Glutamatergic neuron (in vitro differentiated cells): ENCODE measurements at places on chromosomes 16 and 17. TPM values are rescaled to one million over a fixed set of nuclear protein-coding genes. Genes with fewer than 3 reads are reported as not detected.

DNA sequence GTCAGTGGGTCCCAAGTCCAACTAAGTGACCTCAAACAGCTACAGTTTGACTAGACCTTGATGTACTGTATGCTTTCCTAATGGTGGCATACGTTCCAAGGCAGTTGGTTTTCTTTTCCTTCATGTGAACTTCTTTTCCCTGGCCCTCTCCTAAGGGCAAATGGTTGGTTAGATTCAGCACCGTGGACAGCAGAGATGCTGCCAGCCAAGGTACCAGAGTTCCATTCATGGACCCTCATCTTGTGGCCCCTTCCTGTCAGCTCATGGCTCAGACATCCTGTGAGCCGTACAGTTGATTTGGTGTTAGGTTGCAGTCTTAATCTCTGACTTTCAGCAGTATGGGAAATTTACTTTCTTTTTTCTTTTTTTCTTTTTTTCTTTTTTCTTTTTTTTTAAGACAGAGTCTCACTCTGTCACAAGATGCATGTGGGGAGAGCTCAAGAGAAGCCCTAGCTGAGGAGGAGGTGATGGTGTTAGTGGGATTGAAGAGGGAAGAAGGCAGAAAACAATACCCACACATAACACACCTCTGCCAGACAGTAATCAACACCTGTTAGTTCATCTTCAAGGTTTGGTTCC, 122.4 kb downstream of the USP31 start:
- no peaks in the 10 kb centered on the region for H3K27me3 ChIP-seq
- DNase-seq: no peak
- no peak overlapping the region for H3K4me3 ChIP-seq
- H3K27ac ChIP-seq: peak overlapping the region; percentile 53

DNA sequence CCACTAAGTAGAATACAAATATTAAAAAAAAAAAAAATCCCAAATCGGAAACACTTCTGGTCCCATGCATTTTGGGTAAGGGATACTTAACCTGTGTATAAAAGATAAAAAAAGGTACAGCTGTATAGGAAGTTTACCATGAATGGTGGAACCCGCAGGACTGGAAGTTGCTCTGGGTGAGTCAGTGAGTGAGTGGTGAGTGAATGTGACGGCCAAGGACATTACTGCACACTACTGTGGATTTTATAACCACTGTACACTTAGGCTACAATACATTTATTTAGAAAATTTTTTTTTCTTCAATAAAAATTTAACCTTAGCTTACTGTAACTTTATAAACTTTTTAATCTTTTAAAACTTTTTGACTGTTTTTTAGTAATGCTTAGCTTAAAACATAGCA, 71.3 kb upstream of the BCAR1 start:
- H3K4me1 ChIP-seq: peaks cover 21% of the 10 kb centered on the region
- no peak for DNase-seq
- no peaks in the 10 kb centered on the region for H3K36me3 ChIP-seq
- H3K4me3 ChIP-seq: no peak overlapping the region
- peaks cover under 1% of the 10 kb centered on the region for H3K27me3 ChIP-seq

RAB11FIP4 gene
- 103 TPM for total RNA-seq

DNA sequence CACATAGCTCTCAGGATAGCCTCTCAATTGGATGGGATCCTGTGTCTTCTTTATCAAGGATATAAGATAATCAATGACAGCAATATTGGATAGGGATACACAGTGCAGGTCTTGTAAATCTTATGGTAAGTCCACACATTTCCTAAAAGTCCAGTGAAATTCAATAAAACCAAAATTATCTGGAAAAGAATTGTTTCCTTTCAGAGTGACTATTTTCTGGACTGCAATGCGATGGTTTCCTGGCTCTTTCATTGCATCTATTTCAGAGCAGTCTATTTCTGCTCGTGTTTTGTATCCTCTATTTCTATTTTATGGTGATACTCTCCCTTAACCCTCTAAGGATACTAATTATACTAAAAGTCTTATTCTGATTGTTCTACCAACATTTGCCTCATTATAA, 24.3 kb upstream of the MON1B start:
- H3K27me3 ChIP-seq: peaks cover 2% of the 10 kb centered on the region
- H3K27ac ChIP-seq: no peak overlapping the region
- H3K36me3 ChIP-seq: no peaks in the 10 kb centered on the region
- peaks cover 7% of the 10 kb centered on the region for H3K4me1 ChIP-seq

ZNF205 gene
- total RNA-seq: 31.6 TPM

DNA sequence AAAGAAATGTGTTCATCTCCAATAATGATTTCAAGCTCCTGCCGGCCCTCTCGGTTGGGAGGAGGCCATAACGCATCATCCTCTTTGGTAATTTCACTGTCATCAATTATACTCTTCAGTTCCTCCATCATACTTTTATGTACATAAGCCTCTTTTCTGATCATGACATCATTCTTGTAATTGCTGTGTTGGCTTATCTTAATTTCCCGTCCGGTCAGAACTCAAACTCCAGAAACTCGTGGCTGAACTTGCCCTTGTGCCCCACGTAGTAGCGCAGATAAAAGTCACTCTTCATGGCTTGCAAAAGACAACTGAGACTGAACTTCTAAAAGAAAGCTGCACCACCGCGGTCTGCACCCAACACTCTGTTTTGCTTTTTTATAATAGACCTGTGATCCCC, 13.6 kb downstream of the TMEM220 start:
- DNase-seq: no peak
- H3K4me1 ChIP-seq: no peaks in the 10 kb centered on the region
- no peak overlapping the region for H3K27ac ChIP-seq
- no peak overlapping the region for H3K4me3 ChIP-seq

CLEC3A gene
- not detected for total RNA-seq

GRCh38 chr17:56883616-56884015, 30.2 kb downstream of the TRIM25 start:
- H3K36me3 ChIP-seq: peaks cover 15% of the 10 kb centered on the region
- DNase-seq: no peak
- no peak overlapping the region for H3K27ac ChIP-seq

DNA sequence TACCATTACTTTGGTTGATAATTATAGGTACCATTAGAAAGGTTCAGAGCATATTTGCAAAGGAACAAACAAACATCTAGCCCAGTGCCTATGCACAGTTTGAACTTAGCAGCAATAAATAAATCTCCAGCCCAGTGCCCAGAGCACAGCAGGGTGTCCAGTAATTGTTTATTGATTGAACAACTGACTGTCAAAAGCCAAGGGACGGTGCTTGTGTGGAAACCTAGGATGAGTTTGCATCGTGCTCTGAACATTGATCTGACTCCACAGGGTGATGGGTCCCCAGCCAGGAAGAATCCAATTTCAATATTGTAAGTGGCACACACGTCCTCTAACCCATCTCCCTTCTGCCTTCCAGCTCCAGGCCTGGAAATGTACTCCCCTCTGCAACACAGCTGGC, 625.5 kb upstream of the C16orf82 start:
- H3K27me3 ChIP-seq: no peaks in the 10 kb centered on the region
- no peak overlapping the region for H3K4me3 ChIP-seq
- no peak overlapping the region for H3K27ac ChIP-seq
- DNase-seq: no peak
- H3K4me1 ChIP-seq: no peaks in the 10 kb centered on the region
